ENCODE measurements at places on chromosomes 1 and 21.

DNA sequence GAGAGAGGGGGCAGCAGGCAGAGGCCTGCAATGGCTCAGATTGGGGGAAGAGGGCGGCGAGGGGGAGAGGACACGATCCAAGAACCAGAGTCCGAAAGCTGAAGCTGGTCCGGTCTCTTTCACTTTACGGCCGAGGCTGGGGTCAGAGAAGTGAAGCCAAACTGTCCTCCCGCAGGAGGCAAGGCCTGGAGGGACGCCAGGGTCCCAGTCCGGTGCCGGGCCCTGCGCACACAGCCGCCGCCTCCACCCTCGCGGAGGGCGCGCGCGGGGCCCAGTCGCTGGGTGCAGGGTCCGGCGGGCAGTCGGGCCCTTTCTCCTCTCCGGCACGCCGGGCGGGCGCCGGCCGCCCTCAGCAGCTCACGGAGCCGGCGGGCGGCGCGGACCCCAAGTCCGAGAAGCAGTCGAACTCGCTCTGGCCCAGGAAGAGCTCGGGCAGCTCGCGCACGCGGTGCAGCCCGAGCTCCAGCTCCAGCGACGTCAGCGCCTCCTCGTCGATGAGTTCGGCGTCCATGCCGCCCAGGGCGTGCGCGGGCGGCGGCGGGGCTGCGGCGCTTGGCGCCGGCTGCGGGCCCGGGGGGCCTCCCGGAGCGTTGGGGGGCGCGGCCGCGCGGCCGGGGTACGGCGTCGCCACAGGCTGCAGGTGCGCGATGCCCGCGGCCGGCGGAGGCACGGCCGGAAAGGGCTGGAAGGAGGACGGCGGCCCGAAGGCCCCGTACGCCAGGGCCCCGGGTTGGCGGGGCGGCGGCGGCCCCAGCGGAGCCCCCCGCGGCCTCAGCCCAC, 749 bp downstream of the CITED4 start:
- DNase-seq: peak; percentile 75

- DNase-seq: no peak
Measured at GRCh38 chr21:39663742-39664492, 51.2 kb downstream of the B3GALT5 start.

- peak; percentile 37 for DNase-seq
Measured at GRCh38 chr1:21670956-21671902, 2.1 kb upstream of the RAP1GAP start.

DNA sequence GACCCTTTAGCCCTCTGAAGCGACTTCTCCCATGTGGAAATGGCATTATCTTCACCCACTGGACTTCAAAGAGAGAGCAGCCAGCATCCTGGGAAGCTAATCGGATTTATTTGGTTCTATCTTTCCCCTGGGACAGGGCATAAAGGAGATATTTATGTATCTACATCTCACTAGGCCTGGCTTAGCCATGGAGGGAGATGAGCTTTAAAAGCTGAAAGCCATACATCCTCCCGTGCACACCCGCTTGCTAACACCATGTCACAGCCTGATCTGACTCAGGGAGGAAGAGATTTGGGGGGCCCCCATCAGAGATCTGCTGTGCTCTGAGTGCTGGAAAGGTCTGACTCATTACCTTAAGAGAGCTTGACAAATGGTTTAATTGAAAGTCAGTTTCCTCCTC, 155.9 kb downstream of the PLXNA2 start:
- no peak for DNase-seq

DNA sequence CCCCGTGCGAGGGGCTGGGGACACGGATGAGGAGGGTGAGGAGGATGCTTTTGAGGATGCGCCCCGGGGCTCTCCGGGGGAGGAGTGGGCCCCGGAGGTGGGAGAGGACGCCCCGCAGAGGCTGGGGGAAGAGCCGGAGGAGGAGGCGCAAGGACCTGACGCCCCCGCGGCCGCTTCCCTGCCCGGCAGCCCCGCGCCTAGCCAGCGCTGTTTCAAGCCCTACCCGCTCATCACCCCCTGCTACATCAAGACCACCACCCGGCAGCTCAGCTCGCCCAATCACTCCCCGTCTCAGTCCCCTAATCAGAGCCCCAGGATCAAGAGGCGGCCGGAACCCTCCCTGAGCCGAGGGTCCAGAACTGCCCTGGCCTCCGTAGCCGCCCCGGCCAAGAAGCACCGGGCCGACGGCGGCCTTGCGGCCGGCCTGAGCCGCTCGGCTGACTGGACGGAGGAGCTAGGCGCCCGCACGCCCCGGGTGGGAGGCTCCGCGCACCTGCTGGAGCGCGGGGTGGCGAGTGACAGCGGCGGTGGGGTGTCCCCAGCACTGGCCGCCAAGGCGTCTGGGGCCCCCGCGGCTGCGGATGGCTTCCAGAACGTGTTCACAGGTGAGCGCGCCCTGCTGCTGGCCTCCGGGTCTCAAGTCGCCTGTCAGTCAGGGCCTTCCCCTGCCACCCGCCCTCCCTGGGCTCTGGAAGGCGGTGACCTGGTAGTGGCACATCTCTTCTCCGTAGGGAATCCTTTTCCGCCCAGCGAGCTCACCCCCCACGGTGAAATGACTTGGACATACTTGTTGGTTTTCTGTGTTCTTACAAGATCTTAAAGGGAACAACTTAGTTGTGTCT, 1.7 kb downstream of the FMN2 start:
- no peak for DNase-seq

Measured in activated effector memory CD4-positive, alpha-beta T cell treated with anti-CD3 and anti-CD28 coated beads, Interleukin-2, amount 50 U/mL, for 16 hours (primary cell).